ENCODE measurements at places on chromosomes 1 and 21.
A peak's percentile ranks its signal among the peaks of the same experiment; 100 is the strongest.

DNA sequence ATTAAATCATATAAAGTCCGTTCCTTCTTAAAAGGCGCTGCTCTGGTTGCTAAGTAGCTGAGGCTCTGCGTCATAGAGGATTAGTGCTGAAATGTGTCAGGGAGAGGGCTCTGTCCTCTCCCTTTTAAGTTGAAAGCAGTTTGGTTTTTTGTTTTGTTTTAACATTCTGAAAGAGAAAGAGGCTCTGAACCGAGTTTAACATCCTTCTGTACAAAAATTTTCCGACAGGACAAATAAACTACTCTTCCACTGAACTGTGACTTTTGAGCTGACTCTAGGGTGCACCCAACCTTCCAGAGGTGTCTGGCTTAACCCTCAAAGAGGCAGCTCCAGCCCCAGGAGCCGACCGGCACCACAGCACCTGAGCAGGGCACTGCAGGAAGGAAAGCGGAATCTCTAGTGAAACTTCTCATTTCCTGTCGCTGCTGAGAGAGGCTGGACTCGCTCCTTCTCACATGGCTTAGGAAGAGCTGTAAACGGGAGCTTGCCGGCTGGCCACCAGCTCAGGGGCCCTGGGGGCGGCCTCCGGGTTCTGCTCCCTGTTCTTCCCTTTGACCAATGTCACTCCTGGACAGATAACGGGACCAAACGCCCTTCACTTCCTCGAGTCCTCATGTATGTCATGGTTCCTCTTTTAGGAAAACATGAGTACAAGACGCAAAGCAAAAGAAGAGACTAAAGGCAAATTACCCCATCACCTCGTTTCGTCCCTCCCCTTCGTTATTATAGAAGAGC, 1.2 kb downstream of the VAV3 start:
- DNase-seq = peak; percentile 68

DNA sequence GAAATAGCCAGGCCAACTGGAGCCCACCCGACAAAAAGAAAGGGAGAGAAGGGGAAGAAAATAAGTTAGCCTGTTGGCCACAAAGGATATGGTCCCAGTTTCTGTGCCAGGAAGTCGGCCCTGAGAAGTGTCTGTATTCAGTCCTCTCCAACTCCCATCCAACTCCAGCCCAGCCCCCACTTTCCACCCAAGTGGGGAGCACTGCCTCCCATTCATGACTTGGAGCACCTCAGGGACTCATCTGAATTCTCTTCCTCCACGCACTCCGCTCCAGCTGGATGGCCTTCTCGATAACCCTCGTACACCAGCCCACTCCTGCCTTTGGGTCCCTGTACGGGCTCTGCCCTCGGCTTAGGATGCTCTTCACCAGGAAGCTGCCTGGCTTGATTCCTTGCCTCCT, 2.0 kb upstream of the WNT2B start:
- no peak for DNase-seq

DNA sequence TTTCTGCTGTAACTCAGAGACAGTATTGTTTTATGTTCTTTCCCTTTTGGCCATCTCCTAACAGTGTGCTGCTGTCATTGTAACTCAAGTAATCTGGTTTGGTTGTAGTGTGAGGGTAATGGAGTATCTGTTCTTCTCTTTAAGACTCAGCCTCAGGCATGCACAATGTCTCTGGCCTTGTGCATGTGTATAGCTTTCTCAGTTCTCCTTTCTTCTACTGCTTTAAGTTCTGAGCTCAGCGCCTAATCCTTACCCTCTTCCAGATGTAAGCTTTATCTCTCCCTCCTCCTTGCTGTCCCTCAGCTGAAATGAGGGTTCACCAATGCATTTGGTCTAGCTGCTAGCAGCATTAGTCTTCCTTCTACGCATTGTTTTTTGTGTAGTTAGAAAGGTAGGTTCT, 1420.4 kb upstream of the PRMT6 start:
- no peak for DNase-seq

- DNase-seq = no peak
Measured at GRCh38 chr1:119718972-119719371, 7.2 kb downstream of the PHGDH start.

DNA sequence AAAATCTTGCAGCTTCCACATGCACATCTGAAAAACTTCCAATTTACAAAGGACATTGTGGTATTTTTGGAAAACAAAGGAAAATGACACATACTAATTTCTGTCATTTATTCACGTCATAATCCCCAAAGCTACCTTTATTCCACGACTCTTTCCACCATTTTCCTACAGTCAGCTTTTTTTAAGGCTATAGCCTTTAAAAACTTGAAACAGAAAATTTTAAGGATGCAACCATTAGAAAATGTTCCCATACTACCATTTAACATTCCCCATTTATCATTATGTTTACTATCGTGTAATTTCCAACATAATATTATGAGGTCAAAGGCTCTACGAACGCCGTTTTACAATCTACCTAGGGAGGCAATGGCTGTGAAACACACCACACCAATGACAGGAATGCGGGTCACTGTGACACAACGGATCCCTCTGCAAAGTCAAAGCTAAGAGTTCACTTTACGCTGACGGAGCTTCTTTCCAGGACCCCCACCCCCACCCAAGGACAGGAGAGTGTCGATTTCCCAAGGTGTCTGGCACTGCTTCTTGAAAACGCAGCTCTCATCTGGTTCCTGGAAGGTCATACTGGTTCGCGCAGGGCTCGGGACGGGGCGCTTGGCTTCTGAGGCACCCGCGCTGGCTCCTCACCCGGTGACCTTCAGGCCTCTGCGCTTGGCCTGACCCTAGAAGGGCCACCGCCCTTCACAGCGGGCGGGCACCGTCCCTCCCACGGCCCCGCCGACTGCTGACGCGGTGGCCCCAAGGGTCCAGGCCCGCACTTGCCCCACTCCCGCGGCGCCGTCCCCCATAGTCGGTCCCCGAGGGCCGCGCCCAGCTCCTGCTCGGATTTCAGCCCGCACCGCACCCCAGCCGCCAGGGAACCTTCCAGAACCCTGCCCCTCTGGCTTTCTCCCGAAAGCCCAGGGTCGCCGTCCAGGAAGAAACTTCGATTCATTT, 50.5 kb upstream of the ATF3 start:
- no peak for DNase-seq

DNA sequence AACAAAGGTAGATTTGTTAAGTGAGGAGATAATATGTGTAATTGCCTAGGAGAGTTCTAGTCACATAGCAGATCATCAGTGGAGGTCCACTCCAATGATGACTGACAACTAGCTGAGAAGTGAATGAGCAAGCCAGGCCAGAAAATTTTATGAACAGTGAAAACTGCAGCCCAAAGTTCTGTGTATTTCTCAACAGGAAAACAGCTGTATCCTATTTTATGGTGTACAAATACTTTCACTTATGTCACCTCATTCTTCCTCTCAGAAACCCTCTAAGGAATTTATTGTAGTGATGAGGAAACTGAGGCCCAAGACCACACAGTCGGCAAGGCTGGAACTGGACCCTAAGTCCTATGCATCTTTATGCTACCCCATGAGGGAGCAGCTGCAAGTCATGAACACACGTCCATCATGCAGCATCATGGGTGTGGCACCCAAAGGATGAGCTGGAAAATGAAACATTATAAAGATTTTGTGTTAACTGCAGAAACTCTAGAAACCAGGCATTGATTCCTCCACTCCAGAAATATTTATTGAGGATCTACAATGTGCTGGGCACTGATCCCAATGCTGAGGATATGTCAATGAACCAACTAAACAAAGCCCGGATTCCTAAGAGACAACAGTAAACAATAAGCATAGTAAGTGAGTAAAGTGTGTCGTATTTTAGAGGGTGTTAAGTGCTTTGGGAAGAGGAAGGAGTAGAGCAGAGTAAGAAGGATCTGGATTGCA, 99.5 kb upstream of the DUSP10 start:
- no peak for DNase-seq

GRCh38 chr1:205770618-205771017, 4.7 kb downstream of the RAB29 start:
- DNase-seq = no peak

GRCh38 chr1:61869691-61870109, 127.4 kb downstream of the PATJ start:
- DNase-seq = no peak

DNA sequence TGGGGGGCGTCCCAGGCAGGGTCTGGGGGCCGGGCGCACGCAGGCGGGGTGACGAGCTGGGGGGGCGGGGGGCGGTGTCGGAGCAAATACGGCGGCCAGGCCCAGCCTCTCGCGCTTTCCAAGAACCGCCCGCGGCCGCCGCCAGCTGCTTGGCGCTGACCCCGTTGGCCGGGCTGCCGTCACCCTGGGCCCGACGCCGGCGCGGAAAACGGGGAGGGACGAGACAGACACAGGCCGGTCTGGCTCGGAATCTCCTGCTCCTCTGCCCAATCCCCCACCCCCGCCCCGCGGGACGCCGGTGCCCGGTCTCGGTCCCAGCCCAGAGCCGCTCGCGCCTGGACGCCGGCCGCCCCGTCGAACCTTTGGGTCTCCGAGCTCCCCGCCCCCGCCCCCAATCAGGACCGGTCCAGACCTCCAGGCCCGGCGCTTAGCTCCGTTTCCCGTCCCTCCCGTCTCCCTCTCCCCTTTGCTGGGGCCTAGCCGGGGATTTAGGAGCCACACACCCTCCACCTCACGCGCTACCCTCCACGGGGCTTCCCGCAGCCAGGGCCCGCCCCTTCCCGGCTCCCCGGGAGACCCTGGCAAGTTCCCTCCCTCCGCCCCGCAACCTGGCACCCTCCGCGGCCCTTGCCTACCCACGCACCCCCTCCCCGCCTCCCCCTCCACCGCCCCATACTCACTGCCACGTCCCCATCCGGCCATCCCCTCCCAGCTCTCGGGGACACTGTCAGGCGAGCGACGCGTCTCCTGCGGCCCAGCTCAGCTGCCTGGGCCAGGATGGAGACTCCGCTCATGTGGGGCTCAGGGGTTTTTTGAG, 800 bp upstream of the MMP23B start:
- peak; percentile 35 for DNase-seq

DNA sequence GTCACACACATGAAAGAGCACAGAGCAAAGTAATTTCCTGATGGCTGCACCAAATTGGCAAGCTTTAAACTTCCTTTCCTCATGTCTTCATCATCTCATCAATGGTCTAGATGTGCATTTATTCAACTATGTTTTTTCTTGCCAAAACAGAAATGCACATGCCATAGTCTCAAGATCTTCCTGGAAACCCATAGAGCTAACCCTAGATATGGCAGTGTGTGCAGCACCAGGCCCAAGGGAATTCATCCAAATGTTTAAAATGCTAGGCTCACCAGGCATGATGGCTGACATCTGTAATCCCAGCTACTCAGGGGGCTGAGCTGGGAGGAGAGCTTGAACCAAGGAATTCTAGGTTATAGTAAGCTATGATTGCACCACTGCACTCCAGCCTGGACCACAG, 31.2 kb upstream of the PALMD start:
- DNase-seq = no peak

DNA sequence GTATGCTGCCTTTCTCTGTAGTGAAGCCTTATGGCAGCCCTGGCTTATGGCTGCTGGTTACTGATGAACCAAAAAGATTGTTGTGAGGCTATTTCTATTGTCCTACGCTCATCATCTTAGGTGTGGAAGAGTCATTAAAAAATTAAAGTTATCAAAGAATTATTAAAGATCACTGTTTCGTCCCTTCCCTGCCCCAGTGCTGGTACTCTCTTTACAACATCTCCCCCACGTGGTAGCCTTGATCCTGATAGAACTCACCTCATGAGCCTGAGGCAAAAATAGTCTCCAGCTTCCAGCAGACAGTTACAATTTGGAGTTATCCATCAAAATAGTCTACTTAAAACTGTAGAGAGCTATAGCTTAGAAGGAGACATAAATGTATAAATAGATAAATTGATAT, 201.5 kb downstream of the S1PR1 start:
- no peak for DNase-seq

DNA sequence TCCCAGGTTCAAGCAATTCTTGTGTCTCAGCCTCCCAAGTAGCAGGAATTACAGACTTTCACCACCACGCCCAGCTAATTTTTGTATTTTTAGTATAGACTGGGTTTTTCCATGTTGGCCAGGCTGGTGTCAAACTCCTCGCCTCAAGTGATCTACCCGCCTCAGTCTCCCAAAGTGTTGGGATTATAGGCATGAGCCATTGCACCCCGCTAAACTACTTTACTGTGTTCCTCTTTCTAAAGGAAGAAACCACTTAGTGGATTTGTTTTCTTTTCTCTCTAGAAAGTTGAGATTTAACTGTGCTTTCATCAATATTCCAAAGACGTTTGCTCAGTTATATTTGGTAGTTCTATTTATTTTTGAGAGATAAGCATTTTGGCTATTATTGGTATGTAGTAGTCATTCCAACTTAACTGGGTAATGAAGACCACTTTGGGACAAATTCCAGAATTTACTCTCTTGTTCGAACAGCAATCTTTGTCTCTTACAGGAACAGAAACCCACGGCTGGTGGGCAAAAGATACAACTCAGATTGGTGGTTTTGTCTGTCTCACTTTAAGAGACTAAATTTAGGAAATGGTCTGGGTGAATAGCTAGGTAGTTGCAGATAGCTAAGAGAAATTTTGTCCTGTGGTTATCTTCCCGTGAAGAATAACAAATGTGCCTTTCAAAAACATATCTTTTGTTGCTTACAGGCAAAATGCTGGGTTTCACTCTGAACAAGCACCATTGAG, 103.5 kb upstream of the CD55 start:
- DNase-seq = no peak

GRCh38 chr1:84749427-84749826, 59.2 kb upstream of the SSX2IP start:
- DNase-seq = no peak

DNA sequence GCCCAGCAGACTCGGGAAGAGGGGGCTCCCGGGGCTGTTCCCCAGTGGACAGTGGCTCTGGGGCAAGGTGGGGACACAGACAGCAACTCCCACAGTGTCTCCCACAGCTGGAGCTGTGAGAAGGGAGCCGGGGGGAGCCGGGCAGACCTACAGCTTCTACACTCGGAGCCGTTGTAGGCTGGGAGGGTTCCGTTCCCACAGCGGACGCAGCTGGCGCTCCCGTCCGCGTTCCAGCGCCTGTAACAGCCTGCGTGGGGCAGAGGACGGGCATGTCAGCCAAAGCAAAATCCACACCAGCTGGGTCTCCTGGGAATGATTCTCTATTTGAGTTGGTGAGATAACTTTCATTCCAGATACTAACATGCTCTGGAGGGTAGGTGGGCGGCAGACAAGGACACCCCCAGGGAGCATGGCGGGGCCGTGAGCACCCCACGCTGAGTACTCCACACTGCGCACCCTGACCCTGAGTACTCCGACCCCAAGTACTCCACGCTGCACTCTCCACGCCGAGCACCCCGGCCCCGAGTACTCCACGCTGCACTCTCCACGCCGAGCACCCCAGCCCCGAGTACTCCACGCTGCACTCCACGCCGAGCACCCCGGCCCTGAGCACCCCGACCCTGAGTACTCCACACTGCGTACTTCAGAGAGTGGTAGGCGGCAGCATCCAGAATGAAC, 13.4 kb upstream of the RNF223 start:
- no peak for DNase-seq

- DNase-seq = no peak
Measured at GRCh38 chr1:213291526-213291925, 240.5 kb downstream of the RPS6KC1 start.

DNA sequence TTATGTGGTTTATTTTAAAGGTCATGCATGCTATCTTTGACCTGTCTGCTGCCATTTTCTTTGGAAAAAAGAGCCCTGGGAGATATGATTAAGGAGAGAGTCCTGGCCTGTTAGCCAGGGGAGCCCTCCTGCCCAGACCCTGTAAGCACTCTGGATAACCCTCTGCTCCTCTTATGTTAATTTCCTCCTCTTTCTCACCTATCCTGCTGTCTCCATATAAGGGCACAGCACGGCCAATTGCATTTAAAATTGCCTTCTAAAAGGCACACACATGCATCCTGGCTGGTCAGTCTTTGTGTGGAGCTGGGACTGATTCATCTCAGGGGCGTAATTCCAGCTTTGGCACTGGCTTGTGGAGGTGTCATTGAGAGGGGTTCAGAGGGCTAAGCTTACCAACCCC, 158.9 kb downstream of the ST6GALNAC5 start:
- DNase-seq = no peak

GRCh38 chr1:205527931-205528330, 23.5 kb downstream of the CDK18 start:
- DNase-seq = no peak
